Effector CD8-positive, alpha-beta T cell (primary cell): ENCODE measurements at places on chromosomes 2 and 18.

DNA sequence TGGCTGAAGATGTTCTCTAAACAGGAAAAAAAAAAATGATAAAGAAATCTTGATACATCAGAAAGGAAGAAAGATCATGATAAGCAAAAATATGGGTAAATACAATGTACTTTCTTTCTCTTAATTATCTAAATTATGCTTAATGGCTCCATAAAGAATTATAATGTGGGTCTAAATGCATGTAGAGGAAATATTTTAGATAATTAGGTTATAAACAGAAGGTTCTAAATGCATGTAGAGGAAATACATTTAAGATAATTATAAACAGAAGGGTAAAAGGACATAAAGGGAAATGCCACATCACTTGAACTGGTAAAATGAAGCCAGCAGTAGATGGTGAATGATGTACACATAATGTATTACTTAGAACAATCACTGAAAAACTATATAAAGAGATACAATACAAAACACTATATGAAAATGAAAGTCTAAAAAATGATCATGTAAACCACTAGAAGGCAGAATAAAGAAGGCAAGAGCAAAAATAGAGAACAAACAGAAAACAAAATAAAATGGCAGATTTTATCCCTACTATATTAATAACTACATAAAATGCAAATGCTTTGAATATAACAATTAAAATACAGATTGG lies 308.4 kb upstream of the CDH2 start:
- no peak for DNase-seq

GRCh38 chr2:100272841-100273329 lies 49.4 kb downstream of the LONRF2 start:
- DNase-seq: no peak

DNA sequence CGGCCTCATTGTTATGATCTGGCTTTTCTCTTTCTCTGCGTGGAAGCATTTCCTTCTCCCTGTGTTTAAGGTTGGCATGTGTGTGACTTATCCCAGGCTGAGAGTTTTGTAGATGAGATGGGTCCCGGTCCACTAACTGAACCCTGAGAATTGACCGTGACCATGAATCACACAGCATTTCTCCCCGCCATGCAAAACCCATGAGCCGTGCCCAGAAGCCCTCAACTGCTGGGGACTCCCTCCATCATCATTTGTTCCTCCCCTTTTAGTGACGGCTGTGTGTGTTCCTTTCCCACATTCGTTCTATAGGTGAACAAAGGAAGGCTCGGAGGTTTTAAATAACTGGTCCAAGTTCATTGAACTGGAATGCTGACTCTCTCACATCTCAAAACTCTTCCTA lies 30.1 kb upstream of the TXNDC2 start:
- no peak for DNase-seq

GRCh38 chr18:36758623-36759022 lies 70.2 kb downstream of the TPGS2 start:
- DNase-seq: no peak
